ENCODE measurements at places on chromosomes 2 and 18. TPM values are rescaled to one million over a fixed set of nuclear protein-coding genes. Genes with fewer than 3 reads are reported as not detected.

- no peak overlapping the region for H3K27ac ChIP-seq
- no peak overlapping the region for H3K4me3 ChIP-seq
- DNase-seq: no peak
- H3K36me3 ChIP-seq: no peaks in the 10 kb centered on the region
- H3K4me1 ChIP-seq: no peaks in the 10 kb centered on the region
- no peaks in the 10 kb centered on the region for H3K27me3 ChIP-seq
Measured at GRCh38 chr2:68110102-68110501, 47.3 kb upstream of the C1D start.

- H3K36me3 ChIP-seq: no peaks in the 10 kb centered on the region
- H3K27me3 ChIP-seq: peaks cover 7% of the 10 kb centered on the region
- no peak for DNase-seq
- peaks cover 42% of the 10 kb centered on the region for H3K4me1 ChIP-seq
- H3K27ac ChIP-seq: no peak overlapping the region
Measured at GRCh38 chr2:15652801-15653200, 61.1 kb downstream of the DDX1 start.

DNA sequence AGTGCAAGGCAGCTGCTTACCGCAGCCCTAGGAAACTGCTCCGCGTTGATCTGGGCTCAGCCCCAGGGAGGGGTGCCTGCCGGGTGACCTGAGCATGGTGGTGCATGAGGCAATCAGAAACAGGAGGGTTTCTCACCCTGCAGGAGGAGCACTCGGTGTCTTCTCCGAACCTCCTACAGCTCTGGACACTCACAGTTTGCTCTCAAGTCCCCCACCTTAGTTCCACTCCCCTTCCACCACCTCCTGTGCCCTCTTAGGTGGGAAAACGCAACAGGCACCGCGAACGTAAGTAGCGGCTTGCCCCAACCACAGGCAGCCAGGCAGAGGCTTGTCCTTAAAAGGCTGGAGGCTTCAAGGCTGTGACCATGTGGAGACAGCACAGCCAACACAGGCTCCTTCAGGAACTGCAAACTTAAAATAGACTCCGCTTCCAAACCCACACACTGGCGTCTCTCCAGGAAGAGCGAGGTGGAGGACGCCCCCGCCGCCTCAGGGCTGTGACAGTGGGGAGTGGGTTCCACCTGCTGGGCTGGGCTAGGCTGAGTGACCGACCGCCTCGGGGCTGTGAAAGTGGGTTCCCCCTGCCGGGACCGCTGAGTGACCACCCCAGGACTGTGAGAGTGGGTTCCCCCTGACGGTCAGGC is 71.6 kb downstream of the NDUFA10 start:
- no peak for DNase-seq
- H3K27ac ChIP-seq: no peak overlapping the region
- no peak overlapping the region for H3K4me3 ChIP-seq

DNA sequence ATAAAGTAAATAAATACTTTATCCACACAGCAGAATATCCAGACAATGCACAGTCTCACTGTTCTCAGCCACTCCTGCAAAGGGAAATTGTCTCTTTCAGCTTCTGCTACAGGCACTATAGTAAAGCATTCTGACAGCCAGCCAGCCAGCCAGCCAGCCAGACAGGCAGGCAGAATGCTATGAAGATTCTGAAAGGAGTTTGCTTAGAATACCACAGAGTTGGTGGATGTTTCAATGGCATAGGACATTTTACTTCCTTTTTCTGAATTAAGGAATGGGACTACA is 116.1 kb upstream of the CYP26B1 start:
- DNase-seq: no peak
- H3K4me3 ChIP-seq: no peak overlapping the region
- H3K36me3 ChIP-seq: no peaks in the 10 kb centered on the region
- H3K27ac ChIP-seq: peak overlapping the region; percentile 25
- H3K27me3 ChIP-seq: no peaks in the 10 kb centered on the region

- H3K4me1 ChIP-seq: peaks cover 5% of the 10 kb centered on the region
- peaks cover 9% of the 10 kb centered on the region for H3K36me3 ChIP-seq
- no peak overlapping the region for H3K4me3 ChIP-seq
Measured at GRCh38 chr18:77015771-77016710, 116.5 kb downstream of the MBP start.

DNA sequence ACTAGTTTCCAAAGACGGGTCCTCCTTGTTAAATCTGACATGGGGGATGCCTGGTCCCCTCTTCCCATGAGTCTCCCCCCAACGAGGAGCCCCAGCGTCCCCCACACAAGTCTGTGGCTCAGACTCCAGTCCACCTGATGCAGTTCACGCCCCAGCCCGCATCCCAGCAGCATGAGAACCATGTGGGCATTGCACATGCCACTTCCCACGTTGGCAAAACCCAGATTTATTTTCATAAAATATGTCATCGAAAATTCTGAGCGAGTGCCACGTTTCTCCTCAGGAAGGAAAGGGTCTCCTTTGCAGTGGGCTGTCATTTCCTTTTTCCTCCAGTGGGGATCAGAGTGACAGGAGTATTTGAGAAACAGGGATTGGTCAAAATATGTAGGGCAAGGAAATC is 45.7 kb upstream of the TPO start:
- no peak for DNase-seq
- H3K4me1 ChIP-seq: peaks cover 8% of the 10 kb centered on the region
- H3K36me3 ChIP-seq: no peaks in the 10 kb centered on the region

- peak within 1 kb of the TSS; percentile 68 for H3K27ac ChIP-seq
- H3K36me3 ChIP-seq: peaks cover 5% of the 10 kb centered on the region
- DNase-seq: no peak
- H3K27me3 ChIP-seq: peaks cover 9% of the 10 kb centered on the region
- peaks cover 35% of the 10 kb centered on the region for H3K4me1 ChIP-seq
Measured at GRCh38 chr2:42792583-42793333, at the start of gene HAAO. Gene HAAO (minus strand): TSS chr2:42792583. CDS start chr2:42792536, 47 bp downstream.

DNA sequence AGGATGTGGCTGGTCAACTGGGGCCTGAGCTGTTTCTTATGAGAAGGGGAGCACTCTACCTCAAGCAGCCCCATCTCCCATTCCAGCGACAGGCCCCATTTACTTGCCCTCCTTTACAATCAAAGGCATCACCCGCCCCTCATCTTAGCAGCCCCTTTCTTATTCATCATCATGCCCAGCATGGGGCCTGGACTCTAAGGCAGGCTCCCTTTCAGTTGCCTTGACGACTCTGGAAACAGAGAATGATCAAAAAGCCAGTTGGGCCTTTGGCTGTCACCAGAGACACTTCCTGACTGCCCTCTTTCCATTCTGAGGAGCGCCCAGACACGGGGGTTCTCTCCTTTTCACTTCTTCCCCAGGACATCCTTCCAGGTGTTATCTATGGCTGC is 11.2 kb downstream of the CELF4 start:
- H3K36me3 ChIP-seq: no peaks in the 10 kb centered on the region
- no peaks in the 10 kb centered on the region for H3K4me1 ChIP-seq
- H3K27ac ChIP-seq: no peak overlapping the region

GRCh38 chr2:36834203-36834602 is 132.1 kb downstream of the STRN start:
- H3K36me3 ChIP-seq: no peaks in the 10 kb centered on the region
- no peak overlapping the region for H3K4me3 ChIP-seq
- no peaks in the 10 kb centered on the region for H3K4me1 ChIP-seq
- H3K27ac ChIP-seq: no peak overlapping the region
- H3K27me3 ChIP-seq: no peaks in the 10 kb centered on the region
- DNase-seq: no peak

Gene PIKFYVE
- 21.9 TPM for total RNA-seq

Gene CHST9
- total RNA-seq: 8.0 TPM

Gene TRABD2A
- 3.3 TPM for total RNA-seq

Gene ASPRV1
- total RNA-seq: 0.67 TPM

Gene TANC1
- total RNA-seq: 56.9 TPM
